Activated CD8-positive, alpha-beta memory T cell treated with anti-CD3 and anti-CD28 coated beads for 1 hour (primary cell): ENCODE measurements at places on chromosomes 6 and 20.
A peak's percentile ranks its signal among the peaks of the same experiment; 100 is the strongest.

DNA sequence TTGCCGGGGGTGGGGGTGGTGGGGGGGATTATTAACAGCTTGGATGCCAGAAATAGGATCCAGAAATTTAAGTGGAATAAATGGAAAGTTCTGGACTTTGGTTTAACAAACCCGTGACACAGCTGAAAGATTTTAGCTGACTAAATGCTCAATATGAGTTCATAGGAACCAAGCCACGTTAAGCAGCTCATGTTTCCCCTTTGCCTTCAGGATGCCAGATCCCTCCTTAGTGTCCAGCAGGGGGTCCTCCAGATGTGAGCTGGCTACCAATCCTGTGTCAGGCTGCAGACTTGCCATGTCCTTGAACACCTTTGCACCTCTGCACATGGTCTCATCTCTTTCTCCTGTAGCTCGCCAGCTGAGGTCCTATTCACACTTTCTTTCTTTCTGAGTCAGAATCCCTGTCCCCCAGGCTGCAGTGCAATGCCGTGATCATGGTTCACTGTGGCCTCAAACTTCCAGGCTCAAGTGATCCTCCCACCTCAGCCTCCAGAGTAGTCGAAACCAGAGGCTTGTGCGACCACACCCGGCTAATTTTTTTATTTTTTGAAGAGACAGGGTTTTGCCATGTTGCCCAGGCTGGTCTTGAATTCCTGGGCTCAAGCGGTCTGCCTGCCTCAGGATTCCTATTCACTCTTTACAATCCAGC, 133.3 kb upstream of the ARMC2 start:
- DNase-seq: no peak

DNA sequence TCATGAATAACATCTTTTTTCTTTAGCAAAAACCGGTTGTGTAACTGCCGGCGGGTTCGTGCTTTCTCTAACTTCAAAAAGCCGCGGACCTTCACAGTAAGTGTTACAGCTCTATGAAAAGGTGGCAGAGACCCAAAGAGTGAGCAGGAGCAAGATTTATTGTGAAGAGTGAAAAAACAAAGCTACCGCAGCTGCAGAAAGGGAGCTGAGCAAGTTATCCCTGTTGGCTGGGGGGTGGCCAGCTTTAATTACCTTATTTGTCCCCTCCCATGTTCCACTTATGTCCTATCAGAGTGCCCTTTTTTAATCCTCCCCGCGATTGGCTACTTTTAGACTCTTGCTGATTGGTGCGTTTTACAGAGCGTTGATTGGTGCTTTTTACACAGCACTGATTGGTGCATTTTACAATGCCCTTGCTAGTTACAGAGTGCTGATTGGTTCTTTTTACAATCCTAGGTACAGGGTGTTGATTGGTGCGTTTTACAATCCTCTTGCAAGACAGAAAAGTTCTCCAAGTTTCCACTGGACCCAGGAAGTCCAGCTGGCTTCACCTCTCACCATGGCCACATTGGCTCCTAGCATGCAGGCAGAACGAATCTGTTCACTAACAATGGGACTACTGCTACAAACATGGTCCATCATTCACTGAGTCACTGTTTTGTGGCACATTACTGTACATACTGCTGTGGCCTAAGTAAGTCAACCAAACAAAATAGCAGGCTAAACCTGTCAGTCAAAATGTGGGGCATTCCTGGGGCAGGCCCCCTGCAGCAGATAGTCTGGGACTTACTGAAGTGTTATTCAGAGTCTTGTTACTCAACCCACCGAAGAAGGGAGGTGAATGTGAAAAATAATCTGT, 52.8 kb downstream of the MYLIP start:
- DNase-seq: no peak

- no peak for DNase-seq
These were observed 887 bp upstream of the AIF1 start for GRCh38 chr6:31614075-31614619.

DNA sequence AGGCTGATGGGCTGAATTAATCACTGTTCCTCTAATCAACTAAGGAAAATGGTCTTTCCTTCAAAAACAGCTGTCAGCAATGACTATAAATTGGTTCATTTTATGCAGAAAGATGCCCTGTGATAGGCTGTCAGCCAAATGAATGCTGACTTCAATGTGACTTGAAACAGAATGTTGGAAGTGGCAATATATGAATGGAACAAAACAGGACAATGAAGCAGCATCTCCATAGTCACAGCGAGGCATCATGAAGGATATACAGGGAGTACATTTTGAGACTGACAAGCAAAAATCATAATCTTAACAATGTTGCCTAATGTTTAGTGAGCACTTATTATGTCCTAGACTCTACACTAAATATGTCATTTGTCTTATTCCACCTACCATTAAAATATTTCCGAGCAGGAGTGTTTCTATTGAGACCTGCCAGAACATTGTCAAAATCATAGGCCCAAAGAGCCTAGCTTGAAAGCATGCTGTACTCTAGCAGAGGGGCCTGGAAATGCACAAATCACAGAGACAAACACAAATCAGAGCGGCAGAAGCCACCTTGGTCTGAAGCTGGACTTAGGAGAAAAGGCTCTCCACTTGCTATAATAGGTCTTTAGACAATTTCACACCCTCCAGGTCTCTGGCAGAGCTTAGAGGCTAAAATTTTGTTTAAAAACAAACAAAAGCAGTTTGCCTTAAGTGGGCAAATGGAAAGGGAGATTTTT, 63.3 kb downstream of the FAM50B start:
- no peak for DNase-seq

- DNase-seq: no peak
These were observed 58.4 kb downstream of the HIVEP2 start for GRCh38 chr6:142886431-142887170.

- no peak for DNase-seq
These were observed 199.2 kb downstream of the ALDH8A1 start for GRCh38 chr6:134750669-134751068.

GRCh38 chr20:64065974-64066343, 3.0 kb downstream of the TCEA2 start:
- DNase-seq: no peak

DNA sequence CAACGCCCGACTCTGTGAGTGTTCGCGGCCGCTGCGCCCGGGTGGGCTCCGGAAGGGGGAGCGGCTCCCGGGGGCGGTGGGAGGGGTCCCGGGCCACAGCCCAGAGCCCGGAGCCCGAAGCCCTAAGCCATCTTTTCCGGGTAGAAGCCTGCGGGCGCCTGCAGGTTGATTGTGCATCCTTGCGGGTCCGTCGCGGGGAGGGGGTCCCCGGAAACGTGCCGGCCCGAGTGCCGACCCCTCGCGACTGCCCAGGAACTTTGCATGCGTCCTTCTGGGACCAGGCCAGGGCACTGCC, 413 bp downstream of the PTPRA start:
- DNase-seq: no peak

DNA sequence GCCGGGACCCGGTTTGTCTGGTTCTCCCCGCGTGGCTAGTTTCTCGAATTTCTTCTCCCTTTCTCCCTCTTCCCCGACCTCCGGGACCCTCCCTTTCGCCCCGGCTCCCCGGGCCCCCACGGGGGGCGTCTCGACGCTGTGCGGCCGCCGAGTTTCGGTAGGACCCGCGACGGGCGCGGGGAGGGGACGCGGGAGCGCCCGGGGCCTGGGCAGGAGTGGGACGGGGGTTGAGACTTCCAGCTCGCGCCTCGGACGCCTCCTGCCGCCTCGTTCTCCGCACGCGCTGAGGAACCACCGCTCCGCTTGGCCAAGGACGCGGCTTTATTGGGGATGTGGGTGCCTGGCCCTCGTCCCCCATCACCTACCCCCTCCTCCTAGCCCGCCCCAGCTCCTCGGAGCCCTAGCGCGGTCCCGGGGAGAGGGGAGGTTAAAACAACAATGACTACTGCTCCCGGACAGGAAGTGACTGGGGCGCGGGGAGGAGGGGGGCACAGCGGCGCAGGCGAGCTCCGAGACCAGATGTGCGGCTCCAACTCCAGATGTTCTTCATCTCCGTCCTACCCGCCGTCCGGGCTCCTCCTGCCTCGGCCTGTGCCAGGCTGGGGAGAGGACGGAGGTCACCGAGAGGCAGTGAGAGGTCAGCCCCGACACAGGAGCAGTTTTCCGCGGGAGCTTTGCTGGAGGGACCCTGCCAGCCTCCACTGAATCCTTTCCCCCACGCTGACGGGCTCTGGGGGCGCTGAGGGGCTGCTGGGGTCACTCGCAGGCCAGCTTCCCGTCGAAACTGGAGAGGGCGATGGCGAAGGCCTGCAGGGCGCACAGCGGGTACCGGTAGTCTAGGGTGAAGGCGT, 917 bp upstream of the TEAD3 start:
- no peak for DNase-seq

GRCh38 chr20:56245761-56246160, 2.8 kb upstream of the MC3R start:
- no peak for DNase-seq

- DNase-seq: no peak
These were observed 568 bp downstream of the AGPAT1 start for GRCh38 chr6:32175322-32175710.

DNA sequence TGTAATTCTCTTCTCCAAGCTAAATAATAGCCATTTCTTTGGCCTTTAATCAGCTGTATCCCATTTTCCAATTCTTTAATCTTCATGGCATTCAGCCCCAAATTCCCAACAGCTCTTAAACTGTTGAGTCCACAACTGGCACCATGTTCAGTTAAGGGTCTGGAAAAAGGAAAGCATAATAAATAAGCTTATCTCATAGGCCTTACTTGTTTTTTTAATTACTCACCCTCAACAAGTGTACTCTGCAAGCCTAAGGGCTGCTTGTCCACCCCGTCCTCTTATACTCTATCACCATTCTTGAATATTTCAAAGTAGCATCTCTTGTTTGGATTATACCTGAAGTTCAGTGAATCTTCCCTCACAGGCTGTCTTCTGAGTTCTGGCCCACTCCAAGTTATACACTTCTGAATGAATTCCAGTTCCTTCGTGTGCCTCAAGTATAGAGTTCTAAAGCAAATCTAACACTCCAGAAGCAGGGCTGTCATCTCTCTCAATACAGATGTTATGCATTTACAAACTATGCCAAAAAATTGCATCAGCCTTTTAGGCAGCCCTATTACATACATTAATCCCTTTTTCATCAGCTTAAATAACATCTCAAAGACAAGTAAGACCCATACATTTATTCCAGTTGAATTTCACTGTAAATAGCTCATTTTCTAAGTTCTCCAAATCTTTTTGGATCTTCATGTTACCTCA, 98.7 kb downstream of the COL21A1 start:
- no peak for DNase-seq

DNA sequence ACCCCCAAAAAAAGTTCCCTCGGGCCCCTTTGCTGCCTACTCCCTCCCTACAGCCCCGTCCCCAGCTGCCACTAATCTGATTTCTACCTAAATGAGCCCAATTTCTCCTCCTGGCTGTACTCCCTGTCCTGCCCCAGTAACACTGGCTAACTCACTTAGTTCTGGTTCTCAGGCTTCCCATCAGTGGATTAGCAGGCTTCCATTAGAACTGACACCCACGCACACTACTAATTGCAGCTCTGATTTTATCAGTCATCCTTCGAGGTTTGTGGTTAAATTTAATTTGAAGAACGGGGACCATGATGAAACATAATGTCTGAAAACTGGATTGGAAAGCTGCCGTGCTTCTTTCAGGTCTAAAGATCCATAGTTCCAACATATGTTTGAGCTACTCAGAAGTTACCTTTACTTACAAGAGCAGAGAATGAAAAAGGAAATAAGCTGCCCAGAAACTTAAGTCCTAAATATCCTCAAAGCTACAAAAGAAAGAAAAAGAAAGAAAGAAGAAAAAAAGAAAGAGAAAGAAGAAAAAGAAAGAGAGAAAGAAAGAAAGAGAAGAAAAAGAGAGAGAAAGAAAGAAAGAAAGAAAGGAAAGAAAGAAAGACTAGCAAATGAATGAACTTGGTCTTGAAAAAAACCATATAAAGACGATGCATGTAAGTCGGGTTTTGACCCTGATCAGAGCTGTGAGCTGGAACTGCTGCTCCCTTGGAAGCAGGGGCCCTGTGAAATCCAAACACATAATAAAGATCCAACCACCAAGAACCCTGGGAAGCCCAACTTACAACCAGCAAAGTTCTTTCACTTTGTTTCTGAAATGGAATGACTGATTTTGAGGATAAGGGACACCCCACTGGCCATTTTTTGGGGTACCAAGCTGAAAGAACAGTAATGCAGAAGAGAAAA, 51.7 kb downstream of the CNKSR3 start:
- no peak for DNase-seq

DNA sequence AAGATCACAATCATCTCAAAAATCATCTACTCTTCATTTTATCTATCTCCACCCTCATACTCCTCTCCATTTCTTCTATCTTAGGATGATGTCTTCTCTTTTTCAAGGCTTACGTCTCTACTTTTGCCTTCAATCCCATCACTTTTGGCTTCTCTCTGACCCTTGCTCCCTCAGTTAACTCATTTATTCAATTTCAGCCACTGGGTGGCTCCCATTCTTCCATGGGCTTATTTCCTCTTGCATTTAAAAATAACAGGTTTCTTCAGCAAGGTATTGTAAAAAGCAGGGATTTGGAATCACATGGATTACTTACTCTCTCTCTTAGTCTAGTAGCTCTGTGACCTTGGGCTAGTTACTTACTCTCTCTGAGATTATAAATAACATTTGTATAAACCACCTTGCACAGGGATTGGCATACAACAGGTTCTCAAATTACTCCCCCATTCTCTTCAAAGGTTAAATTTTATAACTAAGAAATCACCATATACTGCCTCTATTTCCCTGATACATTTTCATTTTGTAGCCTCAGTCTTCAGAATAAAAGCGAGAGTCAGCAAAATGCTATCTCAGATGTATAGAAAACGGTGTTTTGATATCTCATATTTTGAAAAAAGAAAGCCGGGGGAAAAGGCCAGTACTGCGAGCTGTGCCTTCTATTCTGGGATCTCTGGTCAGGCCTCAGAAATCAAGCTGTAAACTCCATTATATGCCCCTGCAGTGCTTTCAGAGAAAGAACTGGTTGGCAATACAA, 5.5 kb downstream of the ZSCAN12 start:
- DNase-seq: no peak

DNA sequence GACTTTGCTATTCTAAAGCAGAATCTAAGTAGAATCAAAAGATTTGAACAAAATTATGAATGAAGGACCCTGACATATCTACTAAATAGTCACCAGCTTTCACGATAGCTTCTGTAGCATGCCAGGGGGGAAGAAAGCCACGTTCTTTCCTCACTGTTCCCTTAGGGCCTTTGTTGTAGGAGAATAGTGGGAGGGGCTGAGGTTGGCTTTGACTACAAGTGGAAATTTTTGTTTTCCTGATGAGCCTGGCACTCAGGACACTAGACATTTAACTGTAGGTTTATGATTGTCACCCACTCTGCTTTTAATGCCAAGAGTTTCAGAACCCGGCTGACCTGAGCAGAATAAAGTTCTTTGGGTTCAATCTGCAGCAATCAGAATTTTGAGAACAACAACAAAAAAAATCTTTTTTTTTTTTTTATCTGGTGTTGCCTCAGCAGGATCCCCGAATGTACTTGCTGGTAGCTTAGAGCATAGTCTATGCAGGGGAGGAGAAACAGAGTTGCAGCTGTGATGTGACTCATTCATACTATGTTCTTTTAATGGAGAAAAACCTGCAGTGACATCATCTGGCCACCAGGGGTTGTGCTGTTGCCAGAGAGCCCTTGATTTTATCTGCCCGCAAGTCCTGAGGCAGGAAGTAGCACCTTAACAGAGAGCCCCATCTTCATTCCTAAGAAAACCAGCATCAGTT, 38.5 kb downstream of the TPD52L1 start:
- peak; percentile 14 for DNase-seq
